DMS79 (cell line): ENCODE measurements at places on chromosomes 1 and 21.

DNA sequence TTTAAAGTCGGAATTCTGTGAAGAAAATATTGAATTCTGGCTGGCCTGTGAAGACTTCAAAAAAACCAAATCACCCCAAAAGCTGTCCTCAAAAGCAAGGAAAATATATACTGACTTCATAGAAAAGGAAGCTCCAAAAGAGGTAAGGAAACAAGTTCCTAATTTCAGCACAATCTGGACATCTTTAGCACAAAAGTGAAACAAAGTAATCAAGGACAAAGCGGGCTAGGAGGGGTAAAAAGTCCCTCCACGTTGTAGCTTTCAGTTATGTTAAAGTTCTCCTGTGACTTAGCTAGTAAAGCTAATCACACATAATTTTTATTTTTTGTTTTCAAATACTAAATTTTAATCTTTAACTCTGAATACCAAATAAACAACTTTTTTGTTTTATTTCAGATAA is 2.2 kb downstream of the RGS2 start:
- DNase-seq: no peak

DNA sequence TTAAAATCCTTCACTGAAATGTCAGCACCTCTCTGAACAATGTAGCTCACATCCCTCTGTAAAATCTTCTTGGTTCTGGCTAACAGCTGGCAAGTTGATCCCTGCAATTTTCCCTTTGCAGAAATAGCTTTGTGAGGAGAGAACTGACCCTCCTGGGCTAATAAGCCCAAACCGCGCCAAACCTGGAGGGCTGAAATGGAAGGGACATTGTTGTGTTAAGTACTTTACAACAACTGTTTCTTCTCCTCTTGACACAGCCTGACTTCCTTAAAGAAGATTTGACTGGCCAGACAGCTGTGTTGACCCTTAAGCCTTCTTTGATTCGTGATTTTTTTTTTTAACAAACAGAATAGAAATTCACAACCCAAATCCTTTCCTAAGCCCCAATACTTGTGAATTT is 5.7 kb downstream of the LMX1A start:
- no peak for DNase-seq

GRCh38 chr21:44090325-44090724 is 16.9 kb upstream of the PWP2 start:
- DNase-seq: no peak

DNA sequence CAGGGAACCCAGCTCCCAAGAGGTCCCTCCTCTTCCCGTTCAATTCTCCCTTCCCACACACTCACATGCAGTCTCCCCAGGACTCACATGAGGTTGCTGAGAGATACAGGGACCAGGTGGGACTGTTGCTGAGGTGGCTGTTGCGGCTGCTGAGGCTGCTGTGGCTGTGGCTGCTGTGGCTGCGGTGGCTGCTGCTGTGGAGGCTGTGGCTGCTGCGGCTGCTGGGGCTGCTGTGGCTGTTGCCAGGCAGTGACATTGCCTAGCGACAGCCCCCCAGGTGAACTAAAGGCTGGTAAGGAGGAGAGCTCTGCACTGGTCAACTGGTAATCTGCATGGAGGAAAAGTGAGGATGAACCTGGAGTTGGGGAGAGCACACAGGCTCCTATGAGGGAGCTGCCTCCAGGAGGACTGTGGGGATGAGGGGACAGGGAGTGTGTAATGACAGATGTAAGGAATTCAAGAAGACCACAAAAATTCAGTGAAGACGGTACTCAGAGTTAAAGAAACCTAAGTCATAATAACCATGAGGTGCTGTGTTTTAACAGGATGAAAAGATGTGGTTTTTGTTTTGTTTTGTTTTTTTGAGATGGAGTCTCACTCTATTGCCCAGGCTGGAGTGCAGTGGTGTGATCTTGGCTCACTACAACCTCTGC is 31.8 kb downstream of the MEF2D start:
- DNase-seq: no peak

DNA sequence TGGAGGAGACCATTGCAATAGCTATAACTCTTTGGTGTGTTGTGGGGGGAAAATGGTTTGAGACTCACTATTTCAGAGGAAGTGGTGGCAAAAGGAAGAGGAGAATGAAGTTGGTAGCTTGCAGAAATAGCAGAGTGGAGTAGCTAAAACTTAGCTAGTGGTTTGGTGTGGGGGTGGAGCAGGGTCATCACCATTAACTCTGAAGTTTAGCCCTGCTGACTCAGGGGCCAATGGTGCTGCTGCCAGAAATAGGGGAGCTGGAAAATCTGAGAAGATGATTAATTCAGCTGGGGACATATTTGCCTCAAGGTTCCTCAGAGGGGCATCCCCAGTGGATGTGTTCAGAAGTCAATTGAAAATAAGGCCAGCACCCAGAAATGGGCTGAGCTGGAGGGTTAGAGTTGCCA is 65.4 kb downstream of the RUNX1 start:
- no peak for DNase-seq

- no peak for DNase-seq
Measured at GRCh38 chr1:7620196-7620595, 150.9 kb upstream of the VAMP3 start.

GRCh38 chr1:117678246-117678977 is 72.6 kb downstream of the TENT5C start:
- no peak for DNase-seq

DNA sequence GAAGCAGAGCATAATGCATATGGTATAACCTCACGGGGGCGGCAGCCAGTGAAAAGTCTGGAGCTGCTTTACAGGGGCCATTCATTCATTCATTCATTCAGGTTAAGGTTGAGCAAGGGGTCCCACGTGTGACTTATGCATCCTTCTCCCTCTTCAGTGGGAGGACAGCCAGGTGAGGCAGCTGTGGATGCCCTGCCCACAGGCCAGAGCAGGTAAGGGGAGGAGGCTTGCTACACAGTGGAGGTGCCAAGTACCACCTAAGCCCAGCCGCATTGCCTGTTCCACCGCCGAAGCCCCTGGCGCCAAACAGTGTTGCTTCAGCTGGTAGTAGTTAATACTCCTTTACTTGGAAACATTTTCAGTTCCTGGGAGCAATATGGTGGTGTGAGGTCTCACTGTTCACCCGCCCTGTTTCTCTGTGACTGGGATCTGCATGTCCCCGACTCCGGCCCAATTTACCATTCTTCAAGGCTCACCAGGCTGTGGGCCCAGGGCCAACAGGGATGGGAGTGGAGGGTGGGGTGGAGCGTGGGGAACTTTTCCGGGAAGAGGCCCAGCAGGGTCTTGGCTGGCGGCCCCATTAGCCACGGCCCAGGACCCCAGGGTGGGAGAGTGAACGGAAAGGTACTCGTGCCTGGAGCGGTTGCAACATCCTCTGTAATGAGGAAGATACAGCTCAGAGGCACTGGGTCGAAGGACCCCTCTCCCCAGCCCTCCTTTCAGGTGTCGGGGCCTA is 722 bp upstream of the PODN start:
- DNase-seq: no peak

DNA sequence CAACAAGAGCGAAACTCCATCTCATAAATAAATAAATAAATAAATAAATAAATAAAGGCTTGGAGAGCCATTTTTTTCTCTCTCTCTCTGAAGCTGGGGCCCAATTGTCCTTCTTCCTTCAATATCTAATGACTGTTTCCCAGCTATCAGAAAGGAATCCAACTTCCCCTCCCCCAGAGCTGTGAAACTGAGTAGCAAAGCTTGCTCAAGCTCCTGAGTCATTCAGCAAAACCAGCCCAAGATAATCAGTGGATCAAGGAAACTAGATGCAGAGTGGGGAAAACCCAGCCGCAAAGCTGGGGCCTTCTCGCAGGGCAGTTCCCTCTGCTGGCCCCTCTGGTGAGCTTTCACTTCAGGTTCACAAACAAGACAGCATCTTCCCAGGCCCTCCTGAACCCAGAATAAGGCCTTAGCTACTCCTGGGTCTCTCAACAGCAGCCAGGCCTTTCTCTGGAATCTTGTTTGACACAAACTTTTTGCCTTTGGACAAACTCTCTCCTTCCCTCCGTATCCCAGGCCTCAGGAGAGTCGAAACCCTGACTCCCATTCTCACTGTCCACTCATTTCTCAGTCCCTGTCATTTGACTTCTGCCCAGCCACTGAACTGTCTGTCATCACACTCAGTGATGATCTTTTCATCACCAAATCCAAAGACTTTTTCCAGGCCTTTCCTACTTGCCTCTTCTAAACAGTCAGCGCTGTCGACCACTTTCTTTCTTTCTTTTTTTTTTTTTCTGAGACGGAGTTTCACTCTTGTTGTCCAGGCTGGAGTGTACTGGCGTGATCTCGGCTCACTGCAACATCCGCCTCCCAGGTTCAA is 18.0 kb upstream of the PTP4A2 start:
- DNase-seq: no peak
